Panc1 (cell line): ENCODE measurements at places on chromosomes 11 and 22. TPM values are rescaled to one million over a fixed set of nuclear protein-coding genes. Genes with fewer than 3 reads are reported as not detected.

DNA sequence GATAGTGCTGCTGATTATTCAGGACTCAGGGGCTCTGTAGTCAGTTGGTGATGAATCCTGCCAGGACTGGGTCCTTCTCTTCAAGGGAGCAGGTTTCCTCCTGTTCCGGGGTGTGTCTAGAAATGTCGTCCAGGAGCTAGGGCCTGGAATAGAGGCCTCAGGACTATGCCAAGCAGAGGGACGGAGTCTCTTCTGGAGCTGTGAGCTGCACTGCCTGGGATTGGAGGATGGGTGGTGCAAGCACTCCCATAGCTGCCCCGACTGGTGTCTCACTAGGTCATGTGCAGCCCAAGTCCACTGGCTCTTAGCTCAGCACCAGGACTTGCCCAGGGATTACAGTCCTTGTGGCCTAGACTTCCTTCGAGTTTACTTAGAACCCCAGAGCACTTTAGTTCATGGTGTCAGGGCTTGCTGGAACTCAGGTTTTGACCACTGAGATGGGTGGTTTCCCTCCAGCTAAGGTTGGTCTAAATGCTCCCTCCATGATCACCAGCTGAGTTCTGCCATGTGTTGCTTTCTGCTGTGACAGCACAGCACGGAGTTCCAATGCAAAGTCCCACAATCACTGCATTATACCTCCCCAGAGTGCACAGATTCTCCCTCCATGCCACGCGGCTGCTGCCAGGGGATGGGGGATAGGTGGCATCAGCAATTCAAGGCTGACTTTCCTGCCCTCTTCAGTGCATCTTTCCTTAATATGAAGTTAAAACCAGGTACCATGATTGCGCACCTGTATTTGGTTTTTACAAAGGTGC lies 42.6 kb upstream of the SHANK2 start:
- no peak for DNase-seq

DNA sequence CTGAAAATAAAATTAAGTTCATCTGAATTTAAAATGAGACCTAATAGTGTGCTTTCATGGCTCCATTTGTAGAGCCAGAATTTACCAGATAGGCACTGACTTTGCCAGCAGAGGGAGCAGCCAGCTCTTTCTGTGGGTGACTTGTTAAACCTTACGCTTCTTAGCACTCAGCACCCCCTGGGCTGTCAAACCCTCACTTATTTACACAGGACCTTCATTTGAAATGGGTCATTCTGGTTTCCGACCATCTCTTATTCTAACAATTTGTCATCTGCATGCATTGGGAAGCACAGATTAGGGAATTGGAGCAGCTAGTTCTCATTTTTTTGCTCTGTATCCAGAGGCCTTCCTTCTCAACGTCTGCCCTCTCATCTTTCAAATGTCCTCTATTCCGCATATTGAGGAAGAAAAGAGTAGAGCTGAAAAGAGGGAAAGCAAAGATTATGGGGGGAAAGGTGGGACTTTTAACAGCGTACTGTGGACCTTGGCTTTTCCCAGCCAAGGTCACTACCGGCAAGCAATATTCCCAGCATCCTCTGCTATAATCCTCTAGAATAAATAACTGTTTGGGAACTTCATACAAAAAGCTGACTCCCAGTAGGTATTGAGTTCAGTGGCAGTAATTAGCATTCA lies 3.1 kb downstream of the ASRGL1 start:
- peak; percentile 32 for DNase-seq

DNA sequence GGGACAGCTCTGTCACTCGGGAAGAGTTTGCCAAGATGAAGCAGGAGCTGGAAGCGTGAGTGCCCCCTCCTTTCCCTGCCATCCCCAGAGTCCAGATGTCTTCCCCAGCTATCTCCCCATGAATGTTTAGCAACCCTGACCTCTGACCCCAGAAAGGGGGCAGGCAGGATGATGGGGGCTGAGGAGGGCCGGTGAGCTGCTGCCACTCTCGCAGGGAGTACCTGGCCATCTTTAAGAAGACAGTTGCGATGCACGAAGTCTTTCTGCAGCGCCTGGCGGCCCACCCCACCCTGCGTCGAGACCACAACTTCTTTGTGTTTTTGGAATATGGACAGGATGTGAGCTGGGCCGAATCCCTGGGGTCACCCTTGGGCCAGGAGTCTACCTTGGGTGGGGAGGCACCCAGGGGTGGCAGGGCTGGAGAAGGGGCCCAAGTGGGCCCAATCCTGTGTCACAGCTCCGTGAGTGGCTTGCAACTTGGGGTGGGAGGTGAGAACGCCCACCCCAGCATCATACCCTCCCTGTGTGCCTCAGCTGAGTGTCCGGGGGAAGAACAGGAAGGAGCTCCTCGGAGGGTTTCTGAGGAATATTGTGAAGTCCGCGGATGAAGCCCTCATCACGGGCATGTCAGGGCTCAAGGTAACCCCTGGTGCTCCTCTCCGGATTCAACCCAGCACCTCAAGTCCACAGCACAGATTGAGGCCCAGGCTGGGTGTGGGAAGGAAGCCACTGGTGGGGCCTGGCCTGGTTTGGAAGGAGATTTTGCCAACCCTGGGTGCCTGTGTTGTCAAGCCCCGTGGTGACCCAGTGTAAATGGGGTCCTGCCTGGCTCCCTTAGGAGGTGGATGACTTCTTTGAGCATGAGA lies 7.5 kb downstream of the CFL1 start:
- DNase-seq, result no peak

- no peak for DNase-seq
Measured at GRCh38 chr11:103378931-103379330, 269.7 kb downstream of the DYNC2H1 start.

The CDC45 gene
- 26.1 TPM for total RNA-seq

DNA sequence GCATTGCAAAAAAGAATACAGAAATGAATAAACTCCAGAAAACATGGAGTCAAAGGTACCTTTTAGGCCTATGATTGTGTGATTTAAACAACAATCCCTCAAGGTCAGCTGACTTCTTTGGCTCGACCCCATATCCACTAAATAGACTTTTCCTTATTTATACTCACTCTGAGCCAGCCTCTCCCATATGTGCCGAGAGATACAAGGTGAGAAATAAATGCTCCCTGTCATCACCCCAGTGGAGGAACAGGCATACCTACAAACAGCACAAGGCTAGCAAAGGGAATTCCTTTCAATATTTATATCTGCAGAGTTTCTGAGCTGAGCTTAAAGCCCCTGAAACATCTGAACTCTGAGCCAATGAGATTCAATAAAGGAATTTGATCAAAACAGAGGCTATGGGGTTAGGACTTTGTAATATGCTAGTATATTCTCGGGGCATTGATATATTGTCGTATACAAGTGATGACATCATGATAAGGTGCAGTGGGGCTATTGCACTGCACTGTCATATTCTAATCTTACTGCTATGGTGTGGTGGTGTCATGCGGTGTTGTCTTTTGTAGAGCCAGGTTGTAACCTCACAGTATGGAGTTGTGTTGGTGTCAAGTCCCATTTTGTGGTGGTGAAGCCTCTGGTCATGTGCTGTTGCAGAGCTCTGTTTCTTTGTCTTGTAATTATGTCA lies 56.0 kb upstream of the GALNT18 start:
- DNase-seq, result no peak

GRCh38 chr11:93614173-93614722 lies 47.2 kb upstream of the CEP295 start:
- DNase-seq, result no peak

- no peak for DNase-seq
Measured at GRCh38 chr11:103798446-103798845, 238.0 kb upstream of the DDI1 start.

DNA sequence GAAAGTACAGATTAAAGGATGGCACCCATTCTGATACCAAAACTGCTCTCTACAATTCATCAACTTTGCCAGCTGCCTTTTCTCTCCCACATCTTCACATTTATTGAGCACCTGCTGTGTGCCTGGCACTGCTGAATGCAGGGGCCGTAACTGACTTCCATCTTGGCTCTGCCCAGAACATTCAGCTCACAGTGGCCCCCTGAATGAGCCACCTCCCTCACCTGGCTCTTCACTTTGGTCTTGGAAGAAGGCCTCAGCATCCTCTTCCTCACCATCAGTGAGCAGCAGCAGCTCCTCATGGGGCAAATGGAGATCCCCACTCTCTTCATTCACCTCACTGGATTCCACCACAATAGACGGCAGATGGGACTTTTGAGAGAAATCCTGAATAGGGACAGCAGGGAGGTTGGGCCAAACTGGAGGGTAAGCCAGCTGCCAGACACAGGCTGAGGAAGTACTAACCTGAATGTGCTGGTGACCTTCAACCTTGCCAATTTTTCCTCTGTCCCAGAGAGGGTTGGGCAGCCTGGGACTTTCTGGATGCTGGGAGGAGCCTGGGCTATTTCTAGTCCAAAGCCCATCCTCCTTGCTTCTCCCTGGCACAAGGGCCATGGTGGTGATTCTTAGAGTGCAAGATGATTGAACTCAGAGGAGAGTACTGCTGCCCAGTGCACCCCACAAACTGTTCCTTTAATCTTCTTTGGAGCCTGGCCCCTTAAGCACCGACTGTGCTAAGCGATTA lies 1.9 kb upstream of the UQCC3 start:
- no peak for DNase-seq

DNA sequence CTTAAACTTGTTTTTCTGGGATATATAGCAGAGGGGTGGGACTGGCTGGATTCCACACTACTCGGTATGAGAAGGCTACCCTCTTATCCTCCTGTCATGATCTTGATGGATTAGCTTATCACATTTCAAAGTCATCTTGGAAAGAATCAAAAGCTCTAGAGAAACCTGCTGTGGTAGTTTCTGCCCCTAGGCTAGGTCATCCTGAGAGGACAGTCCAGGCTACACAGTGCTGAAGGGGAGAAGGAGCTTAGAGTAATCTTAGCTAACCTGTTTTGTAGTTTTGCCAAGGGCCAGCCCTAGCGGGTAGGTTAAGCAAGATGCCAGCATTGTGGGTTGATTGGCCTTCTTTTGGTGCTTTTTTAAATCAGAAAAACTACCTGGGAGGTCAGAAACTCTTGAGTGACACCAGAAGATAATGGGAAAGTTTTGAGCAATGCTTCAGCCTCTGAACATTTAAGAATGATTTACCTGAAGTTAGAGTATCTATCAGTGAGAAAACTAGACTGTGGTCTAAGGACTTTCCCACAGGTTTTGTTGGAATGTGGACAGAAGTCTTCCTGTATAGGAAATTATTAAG lies 21.3 kb downstream of the PIWIL4 start:
- DNase-seq, result no peak

GRCh38 chr11:114280696-114281095 lies 15.5 kb upstream of the NNMT start:
- DNase-seq, result no peak

GRCh38 chr11:20715464-20715863 lies 46.1 kb downstream of the NELL1 start:
- no peak for DNase-seq

- DNase-seq, result no peak
Measured at GRCh38 chr11:47723041-47723440, 7.9 kb upstream of the AGBL2 start.

DNA sequence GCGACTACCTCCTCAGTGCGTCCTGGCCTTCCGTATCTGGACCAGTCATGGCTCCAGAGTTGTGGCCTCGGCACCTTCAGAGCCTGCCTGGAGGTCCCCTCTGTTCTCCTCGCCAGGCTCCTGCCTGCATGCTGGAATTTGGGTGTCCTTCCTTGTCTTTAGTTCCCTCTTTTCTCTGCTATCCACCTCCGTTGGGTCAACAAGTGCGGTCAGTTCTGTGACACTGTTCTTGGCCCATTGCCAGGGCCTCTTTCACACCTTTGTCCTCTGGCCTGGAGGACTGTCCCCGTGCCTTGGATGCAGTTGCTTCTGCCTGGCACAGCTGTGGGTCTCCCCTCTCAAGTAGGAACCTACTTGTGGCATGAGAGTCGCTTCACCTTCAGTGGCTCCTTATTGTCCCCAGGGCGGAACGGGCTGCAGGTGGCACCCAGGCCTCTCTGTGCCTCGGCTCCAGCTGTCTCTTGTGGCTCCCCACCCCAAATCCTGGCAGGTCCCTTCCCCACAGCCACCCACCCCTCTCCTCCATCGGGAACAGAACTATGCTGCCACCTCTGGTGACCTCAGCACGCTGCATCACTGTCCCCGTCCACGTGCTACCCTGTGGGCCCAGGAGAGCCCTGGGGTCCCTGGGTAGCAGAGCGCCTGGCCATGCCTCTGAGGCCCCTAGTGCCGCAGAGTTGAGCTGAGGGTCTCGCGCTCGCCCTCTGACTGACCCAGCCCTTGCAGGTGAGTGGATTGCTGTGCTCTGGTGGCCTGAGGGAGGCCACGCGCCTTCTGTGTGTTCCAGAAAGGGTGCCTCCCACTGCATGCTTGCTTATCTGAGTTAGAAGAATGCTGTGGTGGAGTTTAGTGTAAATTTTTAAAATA lies 4.7 kb downstream of the DGCR8 start:
- no peak for DNase-seq

DNA sequence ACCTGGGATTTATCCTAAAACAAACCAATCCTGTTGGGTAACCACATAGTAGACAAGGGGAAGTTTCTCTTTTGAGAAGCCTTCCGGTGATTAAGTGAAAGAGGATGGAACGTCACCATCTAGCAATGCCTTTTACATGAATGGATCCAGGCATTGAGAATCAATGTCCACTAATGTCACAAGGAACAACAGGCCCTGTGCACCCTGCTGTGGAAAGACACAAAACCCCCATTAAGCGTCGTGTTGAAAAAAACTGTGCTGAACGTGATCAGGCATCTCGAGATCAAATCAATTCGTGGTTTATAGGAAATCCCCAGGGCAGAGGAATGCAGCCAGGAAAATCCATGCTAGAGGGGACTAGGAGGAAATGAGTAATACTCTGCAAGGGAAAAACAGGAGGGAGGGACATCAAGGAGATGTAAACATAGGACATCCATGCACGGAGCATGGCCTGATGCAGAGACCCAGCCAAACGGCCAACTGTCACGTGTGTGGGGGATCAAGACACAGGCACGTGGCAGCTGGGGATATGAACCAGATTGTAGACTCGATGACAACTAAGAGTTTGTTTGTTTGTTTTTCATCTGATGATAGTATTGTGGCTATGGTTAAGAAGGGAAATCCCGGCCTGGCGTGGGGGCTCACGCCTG lies 38.6 kb upstream of the CARS1 start:
- DNase-seq, result peak; percentile 72

GRCh38 chr11:114058026-114058706 lies 1.3 kb upstream of the ZBTB16 start:
- DNase-seq, result no peak

DNA sequence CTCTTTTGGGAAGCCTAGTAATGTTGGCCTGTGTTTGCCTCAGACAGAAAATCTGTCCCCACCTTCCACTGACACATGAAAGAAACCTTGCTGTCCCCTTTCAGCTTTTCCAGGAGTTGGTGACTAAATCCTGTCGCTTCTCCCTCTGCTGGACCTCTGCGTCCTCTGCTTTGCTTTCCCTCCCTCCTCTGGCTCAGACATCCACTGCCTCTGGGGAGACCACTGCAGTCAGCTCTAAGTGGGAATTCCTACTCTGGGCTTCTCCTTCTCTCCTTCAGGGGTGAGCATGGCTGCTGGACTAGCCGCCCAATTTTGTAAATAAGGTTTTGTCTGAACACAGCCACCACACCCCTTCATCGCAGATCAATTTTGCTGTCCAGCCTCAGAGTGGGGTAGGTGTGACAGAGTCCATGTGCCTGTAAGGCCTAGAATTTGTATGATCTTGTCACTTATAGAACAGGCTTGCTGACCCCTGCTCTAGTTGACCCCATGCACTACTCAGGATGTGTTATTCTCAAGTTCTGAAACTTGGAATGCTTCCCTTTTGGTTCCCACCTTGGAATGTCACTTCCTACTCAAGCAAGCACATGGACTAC lies 23.0 kb downstream of the LRRC74B start:
- DNase-seq, result no peak

The OR5T3 gene
- not detected for total RNA-seq
